Activated CD4-positive, alpha-beta T cell treated with anti-CD3 and anti-CD28 coated beads, Interleukin-2, amount 50 U/mL, for 1 hour (primary cell): ENCODE measurements at places on chromosomes 5 and 9.

DNA sequence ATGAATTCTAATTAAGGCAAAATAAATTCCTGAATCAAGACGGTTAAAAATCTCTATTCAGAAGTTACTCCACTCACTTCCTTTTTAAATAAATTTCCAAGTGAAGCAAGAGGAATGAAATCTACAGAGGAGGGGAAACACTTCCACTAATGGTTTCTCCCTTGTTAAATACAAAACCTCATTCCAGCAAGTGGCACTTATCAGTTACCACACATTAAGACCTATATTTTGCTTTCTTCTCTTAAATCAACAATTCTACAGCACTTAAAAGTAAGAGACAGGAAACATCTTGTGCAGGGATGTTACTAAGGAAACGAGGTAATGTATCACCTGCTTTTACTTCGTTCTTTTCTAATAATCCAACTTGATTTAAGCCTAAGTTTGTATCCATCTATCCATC lies 172.6 kb downstream of the RAPGEF6 start:
- DNase-seq = no peak

DNA sequence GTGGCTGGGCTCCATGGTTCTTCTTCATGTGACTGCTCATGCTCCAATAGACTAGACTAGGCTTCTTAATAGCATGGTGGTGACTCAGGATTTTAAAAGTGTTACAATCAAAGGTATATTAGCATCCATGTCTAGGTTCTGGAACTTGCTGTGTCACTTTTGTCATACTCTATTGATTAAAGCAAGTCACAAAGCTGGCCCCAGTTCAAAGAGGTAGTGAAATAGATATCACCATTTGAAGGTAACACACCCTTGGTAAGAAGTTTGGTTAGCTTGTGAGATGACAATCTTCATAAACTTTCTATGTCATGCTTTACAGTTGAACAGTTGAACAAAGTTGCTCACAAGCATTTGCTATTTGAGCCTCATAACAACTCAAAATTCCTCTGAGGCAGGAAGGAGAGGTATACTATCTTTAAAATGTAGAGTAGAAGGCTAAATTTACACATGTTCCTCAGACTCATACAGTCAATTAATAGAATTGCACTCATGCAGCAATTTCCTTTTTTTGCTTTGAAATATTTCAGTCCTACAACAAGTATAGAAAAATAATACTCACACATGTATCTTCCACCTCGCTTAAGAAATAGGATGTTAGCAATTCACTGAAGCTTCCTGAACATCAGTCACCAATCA lies 56.8 kb upstream of the TMEM252 start:
- no peak for DNase-seq

- no peak for DNase-seq
Observed at GRCh38 chr9:11874414-11874813, 818.8 kb upstream of the TYRP1 start.

DNA sequence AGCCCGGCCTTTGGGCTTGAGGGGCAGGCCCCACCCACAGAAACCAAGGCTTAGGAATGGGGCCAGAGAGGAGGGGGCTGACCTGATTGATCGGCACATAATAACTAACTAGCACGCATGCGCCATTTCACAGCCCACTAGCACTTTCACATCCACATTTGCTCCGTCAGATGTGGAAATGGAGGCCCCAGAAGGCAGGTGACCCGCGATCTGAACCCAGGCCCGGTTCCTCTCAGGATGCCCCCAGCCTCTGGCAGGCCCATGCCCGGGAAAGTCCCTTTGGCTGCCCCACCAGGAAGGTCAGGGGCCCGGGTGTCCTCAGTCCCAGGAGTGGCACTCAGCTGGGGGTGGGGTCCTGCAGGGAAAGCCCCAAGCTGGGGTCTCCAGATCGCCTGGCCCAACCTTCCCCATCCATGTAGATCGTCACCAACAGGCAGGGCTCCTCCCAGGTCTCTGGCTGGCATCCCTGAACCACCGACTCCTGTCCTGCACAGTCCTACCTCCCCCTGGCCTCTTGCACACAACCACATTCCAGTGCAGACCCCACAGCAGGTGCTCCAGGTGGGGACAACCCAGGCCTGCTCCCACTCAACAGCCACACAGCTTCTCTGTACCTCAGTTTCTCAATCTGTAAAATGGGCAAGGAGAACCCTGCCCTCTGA lies 46.7 kb downstream of the VAV2 start:
- DNase-seq = no peak

DNA sequence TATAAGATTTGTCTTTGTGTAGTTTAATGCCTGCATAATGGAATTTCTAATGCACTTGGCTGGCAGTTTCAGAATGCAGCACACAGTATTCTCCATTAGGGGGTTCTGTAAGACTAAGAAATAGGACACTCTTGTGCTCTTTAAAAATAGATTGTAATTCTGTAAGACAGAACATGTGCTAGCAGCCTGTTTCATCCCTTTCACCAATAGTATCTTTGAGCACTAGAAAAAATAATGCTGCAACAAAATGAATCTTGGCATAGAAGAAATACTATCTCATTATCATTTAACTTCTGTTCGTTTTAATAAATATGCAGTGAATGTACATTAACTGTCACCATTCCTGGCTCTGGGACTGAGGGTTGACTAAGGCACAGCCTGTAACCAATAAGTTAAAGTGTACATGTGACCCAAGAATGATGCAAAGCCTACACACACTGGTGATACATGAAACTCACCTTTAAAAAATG lies 23.8 kb upstream of the ZNF622 start:
- no peak for DNase-seq

- no peak for DNase-seq
Observed at GRCh38 chr5:178162481-178162880, 8.8 kb upstream of the NHP2 start.
